NCI-H187 treated with DMSO at 0.1 percent for 48 hours (cell line): ENCODE measurements at places on chromosomes 7 and 10.

- DNase-seq: no peak
Observed at GRCh38 chr7:113561446-113561845, 357.4 kb downstream of the PPP1R3A start.

DNA sequence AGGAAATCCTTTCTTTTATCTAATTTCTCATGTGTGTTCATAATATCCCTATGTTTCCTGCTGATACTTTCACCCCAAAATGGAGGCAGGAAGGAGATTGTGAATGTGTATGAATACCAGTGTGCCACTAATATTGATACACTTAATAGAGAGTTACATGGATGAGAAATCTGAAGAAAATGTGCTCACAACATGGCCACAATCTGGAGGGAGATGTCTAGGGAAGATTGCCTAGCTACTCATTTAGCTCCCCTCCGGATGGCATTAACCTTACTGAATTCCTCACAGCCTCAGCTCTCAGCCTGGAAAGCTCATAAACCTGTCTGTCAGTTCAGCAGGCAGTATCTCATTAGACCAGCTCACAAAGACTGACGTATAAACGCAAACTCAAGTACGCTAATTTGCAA lies 23.4 kb upstream of the DMTF1 start:
- no peak for DNase-seq

GRCh38 chr10:3666525-3667302 lies 118.3 kb downstream of the KLF6 start:
- no peak for DNase-seq

DNA sequence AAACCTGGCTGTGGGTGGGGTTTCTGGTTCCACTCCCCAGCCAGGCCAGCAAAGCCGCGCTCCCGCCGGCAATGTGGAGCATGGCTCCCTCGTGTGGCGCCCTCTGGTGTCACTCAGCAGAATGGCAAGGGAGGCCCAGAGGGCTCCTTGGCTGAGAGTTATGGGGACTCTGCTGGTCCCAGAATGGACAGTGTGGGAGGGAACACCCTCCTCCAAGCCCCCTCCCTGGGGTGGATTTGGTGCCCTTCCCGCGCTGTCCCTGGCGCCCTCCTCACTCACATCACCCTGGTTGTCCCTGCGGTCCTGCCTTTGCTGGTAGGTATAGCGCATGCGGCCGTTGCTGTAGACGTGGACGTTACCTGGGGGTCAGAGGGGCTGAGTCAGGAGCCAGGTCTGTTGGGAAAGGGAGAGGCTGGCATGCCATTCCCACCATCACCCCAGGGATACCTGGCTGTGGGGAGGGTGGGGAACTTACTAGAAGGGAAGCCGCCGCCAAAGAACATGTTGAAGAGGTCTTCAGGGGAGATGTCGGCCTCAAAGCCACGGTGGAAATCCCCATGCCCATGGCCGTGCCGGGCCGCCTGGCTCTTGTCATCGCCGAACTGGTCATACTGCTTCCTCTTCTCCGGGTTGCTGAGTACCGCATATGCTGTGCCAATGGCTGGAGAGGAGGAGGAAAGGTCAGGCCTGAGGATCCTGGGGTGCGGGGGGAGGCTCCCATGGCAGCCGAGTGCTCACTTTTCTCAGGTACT lies 14.0 kb downstream of the DNAJB12 start:
- no peak for DNase-seq

GRCh38 chr10:132524443-132525285 lies 12.9 kb upstream of the INPP5A start:
- DNase-seq: no peak

GRCh38 chr10:124164264-124164663 lies 70.9 kb upstream of the CHST15 start:
- DNase-seq: no peak

- DNase-seq: no peak
Observed at GRCh38 chr10:50561266-50561665, 62.5 kb downstream of the SGMS1 start.

DNA sequence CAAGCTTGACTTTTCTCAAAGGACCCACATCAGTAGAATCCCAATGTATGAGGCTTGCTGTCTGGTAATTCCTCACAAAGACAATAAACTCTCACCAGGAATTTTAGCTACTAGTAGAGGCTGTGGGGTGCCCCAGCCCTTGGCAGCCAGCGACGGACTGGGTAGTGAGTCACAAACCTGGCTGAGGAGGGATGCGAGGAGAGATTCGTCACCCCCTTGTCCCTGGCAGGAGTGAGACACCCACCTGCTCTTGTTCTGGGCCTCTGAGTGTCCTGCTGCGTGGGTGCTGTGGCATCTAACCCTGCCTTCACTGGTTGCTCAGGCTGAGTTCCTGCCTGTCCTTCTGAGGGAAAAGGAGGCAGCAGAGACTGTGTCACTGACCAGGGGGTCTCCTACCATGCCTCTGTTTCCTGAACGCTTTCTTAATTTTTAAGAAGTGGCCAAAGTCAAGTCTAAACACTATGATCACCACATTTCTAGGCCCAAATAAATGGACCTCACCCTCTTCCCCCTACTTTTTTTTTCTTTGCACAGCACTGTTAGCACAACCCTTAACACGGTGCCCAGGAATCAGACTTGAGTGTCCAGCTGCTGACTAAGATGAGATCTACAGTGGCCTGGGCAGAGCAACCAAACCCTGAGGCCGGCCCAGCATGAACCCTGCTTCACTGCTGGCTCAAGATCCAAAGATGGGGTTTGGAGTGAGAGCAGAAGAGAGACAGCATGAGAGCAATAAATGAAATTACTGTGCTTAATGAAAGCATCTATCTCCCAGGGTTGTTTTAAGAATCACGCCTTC lies 146.4 kb downstream of the ANLN start:
- DNase-seq: no peak

GRCh38 chr7:77831953-77832352 lies 33.4 kb downstream of the PHTF2 start:
- DNase-seq: no peak

DNA sequence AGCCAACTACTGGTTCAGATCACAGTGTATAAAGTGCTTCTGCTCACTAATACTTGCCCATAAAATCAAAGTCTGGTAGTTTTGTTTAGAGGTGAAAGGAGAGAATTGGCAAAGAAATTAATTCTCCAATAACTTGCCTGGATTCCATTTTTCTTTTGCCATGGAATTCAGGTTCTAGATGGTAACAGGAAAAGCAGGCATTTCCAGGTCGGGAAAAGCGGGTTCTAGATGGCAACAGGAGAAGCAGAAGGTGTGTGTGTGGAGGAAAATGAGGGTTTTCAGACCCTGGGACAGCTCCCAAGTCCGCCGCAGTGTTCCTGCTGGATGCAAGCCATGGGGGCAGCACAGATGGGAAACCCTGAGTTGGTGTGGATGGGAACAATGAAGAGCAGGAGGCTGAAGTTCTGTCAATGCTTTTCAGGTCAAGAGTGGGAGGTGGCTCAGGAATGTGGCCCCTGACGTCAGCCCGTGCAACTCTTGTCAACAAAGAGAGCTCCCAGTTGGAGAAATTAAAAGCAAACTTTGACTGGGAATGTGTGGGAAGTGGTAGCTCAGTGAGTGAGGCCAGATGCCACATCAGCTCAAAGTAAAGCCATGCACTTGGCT lies 696.7 kb downstream of the LRMDA start:
- no peak for DNase-seq

- DNase-seq: no peak
Observed at GRCh38 chr7:15561835-15562234, at the start of gene AGMO. TSS of gene AGMO (minus strand) at chr7:15562015.

DNA sequence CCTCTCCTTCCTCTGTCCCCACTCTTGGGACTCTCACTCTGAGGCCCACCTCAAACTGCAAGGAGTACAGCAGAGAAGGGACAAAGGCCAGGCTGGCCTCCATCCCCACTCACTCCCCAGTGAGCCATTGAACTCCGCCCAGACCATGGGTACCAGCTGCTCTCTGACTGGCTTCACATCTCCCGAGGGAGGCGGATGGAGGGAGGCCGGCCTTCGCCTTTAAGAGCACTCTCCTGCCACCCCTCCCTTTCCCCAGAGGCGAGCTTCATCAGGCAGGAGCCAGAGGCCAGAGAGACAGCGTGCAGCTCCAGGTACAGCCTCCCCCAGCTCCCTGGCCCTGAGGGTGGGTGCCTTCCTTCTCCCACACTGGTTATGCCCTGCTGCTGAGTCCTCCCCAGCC lies 1.8 kb upstream of the LDB3 start:
- DNase-seq: no peak

DNA sequence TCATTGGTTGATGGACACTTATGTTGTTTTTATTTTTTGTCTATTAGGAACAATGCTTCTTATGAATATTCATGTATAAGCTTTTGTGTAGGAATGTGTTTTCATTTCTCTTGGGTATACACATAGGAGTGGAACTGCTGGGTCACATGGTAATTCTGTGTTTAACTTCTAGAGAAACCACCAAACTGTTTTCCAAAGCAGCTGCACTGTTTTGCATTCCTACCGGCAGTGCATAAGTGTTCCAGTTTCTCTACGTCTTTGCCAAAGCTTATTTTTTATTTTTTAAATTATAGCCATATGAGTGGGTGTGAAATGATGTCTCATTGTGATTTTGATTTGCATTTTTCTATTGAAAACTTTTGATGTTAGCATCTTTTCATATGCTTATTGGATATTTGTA lies 51.3 kb downstream of the ADK start:
- no peak for DNase-seq

DNA sequence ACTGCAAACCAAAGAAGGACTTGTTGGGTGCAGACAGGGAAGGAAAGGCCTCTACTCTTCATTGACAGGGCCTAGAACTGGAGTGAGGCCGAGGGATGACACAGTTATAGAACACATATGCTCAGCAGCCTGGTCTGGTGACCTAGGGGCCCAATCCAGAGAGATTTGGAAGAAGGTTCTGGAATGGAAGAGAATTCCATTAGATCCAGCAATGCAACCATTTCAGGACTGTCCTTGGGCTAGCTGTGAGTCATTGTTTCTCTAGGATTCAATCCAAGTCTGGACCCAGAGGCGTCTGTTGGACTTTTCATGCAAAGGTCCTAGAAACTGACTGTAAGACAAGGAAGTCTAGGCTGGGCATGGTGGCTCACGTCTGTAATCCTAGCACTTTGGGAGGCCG lies 59.2 kb downstream of the WIPF3 start:
- no peak for DNase-seq

DNA sequence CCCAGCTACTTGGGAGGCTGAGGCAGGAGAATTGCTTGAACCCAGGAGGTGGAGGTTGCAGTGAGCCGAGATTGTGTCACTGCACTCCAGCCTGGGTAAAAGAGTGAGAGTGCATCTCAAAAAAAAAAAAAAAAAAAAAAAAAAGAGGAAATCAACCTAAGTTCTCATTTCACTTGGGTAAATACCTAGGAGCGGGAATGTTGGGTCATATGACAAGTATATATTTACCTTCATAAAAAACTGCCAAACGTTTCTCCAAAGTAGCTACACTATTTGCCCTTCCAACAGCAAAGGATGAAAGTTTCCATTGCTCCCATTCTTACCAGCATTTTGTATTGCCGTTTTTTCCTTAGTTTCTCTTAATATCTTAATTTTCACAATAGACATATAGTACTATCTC lies 9.8 kb downstream of the P4HA1 start:
- DNase-seq: no peak

DNA sequence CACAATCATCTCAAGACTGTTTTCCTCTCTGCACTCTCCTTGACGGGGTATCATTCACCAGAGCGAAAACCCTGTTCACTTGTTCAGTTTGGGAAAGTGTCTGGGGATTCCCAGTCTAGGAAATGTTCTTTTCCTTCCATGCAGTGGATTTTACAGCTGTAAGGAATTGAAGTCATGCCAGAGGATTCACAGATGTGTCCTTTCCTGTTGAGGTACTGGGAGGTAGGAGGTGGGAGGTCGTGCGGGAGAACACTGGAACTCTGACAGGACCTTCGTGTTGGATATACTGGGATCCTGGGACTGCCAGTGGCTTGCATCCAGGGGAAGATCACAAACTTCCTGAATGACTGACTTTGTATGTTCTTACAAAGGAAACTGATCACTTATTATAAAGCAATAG lies 185.5 kb downstream of the BMPER start:
- no peak for DNase-seq

DNA sequence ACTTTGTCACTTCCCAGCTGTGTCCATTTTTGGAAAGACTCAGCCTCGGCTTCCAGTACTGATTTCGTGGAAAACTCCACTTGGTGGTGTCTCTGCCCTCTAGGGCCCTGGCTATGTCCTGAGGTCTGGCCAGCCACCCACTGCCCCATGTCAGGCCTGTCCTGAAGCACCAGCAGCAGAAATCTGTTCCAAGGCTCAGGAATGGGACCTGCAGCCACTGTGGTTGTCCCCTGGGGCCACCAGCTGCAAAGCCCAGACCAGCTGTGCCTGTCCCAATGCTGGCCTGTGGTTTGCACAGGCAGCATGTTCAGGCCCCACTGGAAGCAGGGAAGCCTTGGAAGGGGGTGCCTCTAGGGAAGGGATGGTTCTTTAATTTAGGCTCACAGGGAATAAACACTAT lies 21.2 kb downstream of the CXCL12 start:
- no peak for DNase-seq

DNA sequence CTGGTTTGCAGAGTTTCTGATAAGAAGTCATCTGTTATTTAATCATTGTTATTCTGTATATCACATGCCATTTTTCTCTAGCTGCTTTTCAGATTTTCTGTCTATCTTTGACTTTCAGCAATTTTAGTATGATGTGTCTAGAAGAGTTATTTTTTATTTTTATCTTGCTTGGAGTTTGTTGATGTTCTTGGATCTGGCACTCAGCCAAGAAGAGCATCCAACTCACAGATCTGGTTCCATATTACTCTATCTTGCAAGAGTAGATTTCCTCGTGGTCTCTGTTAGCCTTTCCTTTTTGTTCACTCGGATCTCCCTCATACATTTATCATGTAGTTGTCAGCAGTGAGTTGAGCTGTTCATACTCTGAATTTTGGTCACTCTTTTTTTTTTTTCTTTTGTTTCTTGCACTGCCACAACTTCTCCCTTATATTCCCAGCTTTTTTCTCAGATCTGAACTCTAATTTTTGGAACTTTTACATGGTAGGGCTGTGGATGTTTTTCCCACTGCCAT lies 54.8 kb upstream of the CALCR start:
- no peak for DNase-seq

DNA sequence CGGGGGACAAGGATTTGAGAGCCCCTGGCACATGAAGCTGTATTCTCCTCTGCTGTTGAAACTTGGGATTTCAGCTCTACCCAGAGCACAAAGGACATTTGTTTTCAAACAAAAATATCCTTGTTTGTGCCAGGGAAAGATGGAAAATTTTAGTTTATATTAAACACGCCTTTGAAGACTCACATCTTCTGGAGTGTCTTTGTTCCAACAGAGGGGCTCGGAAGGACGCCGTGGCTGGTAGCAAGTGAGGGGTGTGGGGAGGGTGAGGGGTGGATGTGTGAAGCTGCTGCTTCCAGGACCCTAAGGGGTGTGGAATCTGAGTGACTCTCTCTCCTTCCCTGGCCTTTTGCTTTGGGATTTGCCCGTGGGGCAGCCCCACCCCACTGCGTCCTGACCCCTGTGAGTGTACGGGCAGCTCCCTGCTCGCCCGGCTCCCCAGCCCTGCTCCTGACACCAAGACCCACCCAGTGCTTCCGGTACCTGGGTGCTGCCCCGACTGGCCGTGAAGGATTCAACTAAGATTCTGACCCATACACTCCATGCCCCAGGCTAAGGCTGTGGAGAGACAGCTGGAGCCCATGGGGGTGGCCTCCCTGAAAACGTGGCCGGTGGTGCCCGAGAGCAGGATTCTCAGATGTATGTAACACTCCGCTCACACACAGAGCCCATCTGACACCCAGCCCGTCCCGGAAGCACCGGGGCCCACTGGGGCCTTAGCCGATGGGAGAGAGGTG lies 59.6 kb downstream of the ZRANB1 start:
- DNase-seq: no peak
